ENCODE measurements at places on chromosomes 5 and 9.

DNA sequence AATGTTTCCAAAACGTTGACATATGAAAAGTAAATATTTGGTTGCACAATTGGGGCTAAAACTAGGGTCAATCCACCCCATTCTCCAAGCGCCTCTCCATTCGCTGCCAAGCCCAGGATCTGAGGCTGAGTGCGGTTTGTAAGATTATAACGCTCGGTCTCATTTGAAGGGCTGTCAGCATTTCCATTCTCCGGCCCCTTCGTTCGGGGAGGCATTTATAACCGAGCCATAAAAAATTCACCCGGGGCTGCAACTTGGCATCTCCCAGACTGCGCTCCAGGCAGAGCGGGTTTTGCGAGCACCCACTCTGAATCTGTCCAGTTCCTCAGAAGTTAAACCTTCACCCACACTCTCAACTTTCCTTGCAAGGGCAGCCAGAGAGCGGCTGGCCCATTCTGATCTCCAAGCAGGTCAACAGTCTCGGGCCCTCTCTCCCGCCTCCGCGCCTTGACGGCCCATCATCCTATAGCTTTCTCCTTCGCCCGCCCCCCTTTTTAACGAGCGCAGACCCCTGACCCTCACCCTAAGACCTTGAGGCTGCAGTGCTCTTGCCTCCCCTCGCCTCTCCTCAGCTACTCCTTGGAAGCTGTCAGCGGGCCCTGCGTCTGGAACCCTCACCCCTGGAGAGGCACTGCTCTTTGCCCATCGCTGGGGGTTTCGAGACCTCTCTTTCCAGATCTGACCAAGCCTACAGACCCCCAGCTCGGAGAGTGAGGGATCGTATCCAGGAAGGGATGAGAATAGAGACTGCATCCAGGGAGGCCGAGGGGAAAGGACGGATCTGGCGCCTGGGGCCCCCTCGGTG, 1.1 kb downstream of the SLIT3 start:
- no peak for DNase-seq

DNA sequence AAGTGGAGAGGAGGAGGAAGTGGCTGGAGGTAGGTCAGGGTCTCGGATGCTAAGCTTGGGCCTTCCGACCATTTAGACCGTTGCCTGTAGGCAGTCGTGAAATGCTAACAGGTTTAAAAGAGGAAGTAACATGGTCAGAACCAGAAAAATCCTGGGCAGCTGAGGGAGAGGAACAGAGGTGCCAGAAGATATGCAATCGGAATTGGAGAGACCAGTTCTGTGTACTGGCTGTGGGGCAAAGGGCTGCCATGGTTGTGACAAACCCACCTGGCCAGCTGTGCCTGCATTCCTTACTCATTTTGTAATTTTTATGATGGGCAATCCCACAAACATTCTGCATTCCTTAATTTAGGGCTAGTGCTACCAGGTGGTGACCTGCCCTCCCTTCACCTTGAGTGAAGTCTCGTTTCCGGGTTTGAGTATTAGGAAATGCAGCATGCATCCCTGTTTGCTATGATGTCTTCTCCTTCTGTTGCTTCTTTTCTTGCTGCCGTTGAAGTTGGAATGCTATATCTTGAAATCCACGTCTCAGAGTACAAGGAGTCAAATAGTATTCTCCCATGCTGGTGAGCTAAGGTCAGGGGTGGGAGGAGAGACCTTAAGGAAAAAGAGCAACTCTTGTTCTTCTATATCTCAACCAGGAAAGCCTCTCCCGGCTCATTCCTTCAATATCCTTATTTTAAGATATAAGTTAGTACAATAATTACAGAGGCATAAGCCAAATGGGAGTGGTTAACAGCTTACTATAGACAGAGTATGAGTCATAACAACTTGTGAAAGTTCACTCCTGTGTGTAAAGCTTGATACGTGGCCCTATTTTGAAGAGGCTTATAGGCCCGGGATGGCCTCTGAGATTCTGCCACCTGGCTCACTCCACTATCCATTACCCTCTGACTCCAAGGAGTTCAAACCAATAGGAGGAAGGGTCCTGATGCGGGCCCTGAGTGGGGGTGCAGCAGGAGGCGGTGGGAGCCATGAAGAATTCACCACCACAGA, 37.0 kb downstream of the B4GALT1 start:
- no peak for DNase-seq

DNA sequence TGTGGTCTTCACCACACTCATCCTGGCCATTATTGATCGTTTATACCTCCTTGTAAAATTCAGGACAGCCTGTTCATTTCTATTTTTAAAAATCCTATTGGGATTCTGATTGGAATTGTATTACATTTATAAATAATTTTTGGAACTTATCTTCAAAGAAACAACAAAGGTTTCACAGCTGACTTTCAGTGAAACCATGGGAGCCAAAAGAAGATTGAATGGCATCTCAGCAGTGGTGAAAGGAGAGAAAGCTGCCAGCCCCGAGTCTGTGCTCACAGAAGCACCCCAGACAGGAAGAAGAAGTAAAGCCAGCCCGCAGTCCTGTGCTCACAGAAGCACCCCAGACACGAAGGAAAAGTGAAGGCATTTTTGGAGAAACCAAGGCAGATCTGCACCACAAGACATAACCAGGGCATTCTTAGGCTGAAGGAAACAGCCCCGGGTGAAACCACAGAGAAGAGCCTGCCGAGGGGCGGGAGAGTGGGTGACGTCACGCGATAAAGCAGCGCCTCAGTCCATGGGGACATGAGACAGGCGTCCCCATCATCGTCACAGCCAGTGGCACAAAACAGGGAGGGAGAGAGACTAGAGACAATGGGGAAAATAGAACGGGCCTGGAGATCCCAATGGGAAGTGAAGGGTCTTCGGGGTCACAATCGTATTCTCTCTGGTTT, 42.5 kb upstream of the SLC9A3 start:
- no peak for DNase-seq

- no peak for DNase-seq
Measured at GRCh38 chr5:58972301-58972700, 389.4 kb downstream of the RAB3C start.

GRCh38 chr5:95424526-95424925, 33.4 kb downstream of the FAM81B start:
- no peak for DNase-seq

GRCh38 chr5:160703547-160704189, 148.3 kb downstream of the ATP10B start:
- DNase-seq, result no peak

GRCh38 chr9:117763314-117763713, 59.1 kb downstream of the TLR4 start:
- no peak for DNase-seq

DNA sequence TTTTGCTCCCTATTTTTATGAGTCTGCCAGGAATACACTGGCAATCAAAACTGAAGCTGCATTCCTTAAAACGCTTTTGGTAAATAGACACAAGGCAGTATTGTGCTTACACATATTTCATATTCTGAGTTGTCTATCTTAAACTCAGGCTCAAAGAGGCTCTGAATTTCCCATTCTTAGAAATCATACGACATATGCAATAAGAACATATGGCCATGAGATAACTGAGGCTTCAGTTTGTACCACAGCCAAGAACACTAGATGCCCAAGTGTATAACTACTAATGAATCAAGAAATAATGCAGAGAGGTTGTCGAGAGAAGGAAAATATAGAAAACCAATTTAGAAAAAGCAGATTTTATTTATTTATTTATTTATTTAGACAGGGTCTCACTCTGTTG, 357.4 kb downstream of the NDUFS4 start:
- DNase-seq, result no peak

DNA sequence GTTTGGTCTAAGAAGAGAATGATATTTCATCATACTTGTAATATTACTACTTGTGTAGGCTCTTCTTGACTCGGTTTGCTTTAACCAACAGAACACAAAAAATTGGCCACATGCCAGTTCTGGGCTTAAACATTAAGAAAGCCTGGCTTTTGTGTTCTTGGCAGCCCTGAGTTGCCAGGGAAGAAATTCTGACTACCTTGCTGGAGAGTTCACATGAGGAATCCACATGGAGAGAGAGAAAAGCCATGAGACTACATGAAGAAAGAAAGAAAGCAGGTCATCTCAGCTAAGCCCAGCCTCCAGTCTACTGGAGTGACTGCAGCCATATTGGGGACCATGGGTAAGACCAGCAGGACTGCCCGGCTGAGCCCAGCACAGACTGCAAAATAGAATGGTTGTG, 524.8 kb downstream of the RAB3C start:
- DNase-seq, result no peak

- no peak for DNase-seq
Measured at GRCh38 chr9:133676450-133676849, 40.3 kb downstream of the DBH start.

DNA sequence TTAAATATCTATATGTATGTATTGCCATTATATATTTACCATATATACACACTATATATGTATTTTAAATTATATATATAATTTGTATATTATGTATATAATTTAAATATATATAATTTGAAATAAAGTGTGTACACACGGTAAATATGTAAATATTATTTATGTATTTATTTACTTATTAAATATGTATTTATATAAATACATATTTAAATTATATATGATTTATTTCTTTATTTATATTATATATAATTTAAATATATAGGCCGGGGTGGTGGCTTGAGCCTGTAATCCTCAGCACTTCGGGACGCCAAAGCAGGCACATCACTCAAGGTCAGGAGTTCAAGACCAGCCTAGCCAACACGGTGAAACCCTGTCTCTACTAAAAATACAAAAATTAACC, 31.3 kb upstream of the LHFPL2 start:
- no peak for DNase-seq

- DNase-seq, result no peak
Measured at GRCh38 chr5:87940775-87941174, 327.9 kb downstream of the TMEM161B start.

GRCh38 chr9:97740848-97741821, 44.0 kb upstream of the XPA start:
- peak; percentile 17 for DNase-seq

DNA sequence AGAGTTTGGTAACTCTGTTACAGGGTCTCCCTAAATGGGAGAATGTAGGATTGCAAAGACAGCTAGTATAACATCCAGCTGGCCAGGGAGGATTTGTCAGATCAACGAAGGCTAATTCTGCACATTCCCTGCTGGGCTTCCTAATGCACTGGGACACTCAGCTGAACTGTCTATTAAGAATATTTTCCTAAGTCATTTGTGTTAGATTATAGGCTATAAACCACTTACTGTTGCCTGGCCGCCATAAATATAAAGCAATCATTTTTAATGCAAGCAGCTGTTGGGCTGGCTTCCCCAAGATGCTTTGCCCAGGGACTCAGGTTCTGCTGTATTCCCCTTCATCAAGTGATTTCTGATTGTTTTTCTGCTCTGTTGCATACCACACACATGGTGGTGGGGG, 35.3 kb upstream of the SLIT3 start:
- no peak for DNase-seq

- DNase-seq, result no peak
Measured at GRCh38 chr5:120314191-120314590, 149.9 kb upstream of the PRR16 start.

- DNase-seq, result no peak
Measured at GRCh38 chr5:173396311-173396993, 68.2 kb upstream of the STC2 start.

GRCh38 chr9:81053298-81054025, 635.9 kb downstream of the TLE1 start:
- no peak for DNase-seq

GRCh38 chr5:55865831-55866230, 14.7 kb downstream of the IL31RA start:
- no peak for DNase-seq

- DNase-seq, result no peak
Measured at GRCh38 chr9:92483627-92484545, 1.6 kb upstream of the ASPN start.

DNA sequence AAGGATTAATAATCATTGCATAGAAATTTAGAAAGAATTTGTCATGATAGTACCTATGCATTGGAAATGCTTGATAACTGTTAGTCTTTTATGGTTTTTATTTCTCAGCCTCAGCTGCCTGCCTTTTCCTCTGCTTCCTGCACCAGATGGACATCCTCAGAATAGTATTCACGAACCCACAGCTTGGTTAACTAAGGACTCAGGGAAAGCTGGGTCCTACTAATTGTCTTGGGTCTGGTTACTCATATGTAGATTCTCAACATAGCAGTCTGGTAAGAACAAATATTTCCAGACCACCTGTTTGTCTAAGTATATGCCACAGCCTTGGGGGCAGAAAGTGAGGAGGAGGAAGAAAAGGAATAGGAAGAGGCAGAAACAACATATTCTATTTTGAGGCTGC, 464.5 kb upstream of the SMARCA2 start:
- no peak for DNase-seq

DNA sequence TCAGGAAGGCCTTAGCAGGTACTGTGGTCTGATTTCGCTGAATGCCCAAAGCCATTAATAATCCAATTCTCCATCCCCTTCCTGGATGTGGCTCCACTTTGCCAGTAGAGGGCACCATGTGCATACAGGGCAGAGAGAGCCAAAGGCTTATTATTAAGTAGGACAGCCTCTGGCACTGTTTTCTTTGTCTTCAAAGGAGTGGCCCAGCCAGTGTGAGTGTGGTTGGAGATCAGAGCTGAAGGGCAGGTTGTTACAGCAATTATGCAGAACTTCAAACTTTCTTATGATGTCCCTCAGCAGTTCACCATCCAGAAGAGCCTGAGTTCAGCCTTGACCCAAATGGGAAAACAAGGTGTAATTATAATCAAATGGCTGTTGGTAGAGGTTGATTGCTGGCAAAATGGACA, 38.6 kb upstream of the CEMIP2 start:
- DNase-seq, result peak; percentile 91

DNA sequence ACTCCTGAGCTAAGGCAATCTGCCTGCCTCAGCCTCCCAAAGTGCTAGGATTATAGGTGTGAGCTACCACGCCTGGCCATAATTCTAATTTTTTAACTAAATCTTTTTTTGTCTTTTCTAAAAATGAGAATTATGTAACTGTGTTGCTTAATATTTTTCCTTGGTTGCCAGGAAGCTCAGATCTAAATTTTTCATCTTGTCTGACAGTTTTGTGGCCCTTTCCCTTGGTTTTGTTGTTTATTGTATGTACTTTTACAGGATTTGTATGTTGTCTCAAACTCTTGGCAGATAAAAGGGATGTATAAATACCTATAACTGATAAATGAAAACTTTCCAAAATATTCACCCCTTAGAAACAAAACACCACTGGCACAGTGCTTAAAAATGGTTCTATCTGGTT, 88.2 kb upstream of the KLF9 start:
- no peak for DNase-seq

DNA sequence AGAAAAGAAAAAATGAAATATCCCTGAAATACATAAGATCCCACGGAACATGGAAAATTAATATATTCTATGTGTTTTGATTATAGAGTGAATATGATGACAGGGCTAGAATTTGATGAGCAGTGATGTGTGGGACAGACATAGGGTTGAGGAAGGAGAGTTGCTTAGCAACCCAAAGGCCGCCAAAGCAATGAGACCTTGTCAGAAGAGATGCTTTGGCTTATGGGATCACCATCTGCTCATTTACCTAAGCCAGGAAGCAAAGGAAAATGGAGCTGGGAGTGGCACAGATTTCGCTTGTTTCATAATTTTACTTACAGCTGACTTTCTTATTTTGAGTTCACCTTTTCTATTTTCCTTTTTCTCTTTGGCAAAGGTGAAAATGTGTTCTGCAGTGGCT, 20.9 kb upstream of the HAPLN1 start:
- DNase-seq, result no peak

- DNase-seq, result peak; percentile 59
Measured at GRCh38 chr5:81856948-81857928, 106.3 kb upstream of the SSBP2 start.

Data from NCI-H1417 (cell line).